ENCODE measurements at places on chromosomes 2 and 18.

- DNase-seq, result no peak
Observed at GRCh38 chr2:139175510-139175909, 395.3 kb upstream of the NXPH2 start.

DNA sequence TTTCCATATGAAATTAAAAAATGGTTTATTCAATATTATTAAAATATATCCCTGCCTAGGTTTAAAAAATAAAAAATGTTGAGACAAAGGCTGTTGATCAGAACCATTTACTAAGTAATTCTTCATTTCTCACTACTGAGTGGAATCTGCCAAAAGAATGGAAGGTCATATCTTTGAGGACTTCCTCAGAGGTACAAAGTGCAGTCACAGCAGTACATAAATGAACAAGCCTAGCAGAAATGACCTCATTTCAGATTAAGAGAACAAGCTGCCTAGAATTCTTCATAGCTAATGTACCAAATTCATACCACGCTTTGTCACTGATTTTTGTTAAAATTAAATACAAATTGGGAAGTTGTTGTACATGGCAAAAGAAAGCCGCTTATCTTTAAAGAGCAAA lies 318.9 kb upstream of the TFPI start:
- DNase-seq, result no peak

- no peak for DNase-seq
Observed at GRCh38 chr2:216761133-216761532, 65.8 kb upstream of the IGFBP5 start.

DNA sequence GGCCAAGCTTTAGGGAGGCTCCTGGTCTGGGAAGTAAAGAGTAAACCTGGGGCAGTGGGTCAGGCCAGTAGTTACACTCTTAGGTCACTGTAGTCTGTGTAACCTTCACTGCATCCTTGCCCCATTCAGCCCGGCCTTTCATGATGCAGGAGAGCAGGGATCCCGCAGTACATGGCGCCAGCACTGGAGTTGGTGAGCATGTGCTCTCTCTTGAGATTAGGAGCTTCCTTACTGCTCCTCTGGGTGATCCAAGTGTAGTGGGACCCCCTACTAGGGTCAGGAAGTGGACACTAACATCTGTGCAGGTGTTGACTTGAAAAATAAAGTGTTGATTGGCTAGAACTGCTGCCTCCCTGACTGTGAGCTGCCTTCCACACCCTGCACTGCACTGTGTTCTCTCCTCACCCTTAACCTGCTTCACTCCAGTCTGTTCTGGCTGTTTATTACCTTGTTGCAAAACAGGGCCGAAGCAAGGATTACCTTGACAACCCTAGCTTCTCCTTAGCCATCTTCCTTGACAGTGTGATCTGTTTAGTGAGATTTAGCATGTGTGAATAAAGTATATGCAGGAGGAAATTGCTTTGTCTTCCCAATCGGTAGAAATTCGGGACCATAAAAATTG lies 5.2 kb downstream of the RETREG2 start:
- no peak for DNase-seq

GRCh38 chr2:184551626-184552025 lies 46.7 kb upstream of the ZNF804A start:
- DNase-seq, result no peak

GRCh38 chr2:158725441-158725891 lies 69.7 kb upstream of the DAPL1 start:
- DNase-seq, result no peak

GRCh38 chr2:221554769-221555493 lies 17.2 kb downstream of the EPHA4 start:
- DNase-seq, result no peak

GRCh38 chr2:20062615-20063545 lies 11.5 kb upstream of the LAPTM4A start:
- no peak for DNase-seq

GRCh38 chr2:198452327-198452726 lies 647.9 kb downstream of the PLCL1 start:
- no peak for DNase-seq

DNA sequence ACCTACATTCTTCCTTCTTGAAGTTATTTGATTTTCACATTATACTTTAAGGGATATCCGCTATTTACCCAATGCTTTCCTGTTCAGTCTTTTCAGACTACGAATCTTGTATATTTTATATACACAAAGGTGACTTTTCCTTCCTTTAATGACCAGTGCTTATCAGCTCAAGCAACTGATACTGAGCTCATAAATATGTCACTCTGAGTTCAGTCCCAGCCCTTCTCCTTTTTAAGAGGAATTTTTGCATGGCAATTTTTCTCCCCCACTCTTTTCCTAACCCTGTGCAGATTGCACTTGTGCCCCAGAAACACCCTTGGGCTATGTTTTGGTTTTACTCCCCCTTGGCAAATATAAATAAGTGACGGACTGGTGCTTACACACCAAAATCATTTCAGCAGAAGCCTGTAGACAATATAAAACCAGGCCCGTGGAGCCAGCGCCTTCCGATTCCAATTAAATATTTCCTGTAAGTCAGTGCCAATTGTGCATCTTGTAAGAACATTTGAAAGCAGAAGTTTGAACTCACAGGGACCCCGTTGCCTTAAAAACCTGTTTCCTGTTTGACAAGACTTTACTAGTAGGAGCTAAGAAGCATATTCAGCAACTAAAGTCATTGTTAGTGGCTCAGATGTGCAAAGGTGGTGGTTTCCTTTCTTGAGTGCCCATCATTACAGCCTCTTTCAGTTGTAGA lies 66.3 kb upstream of the GATA6 start:
- DNase-seq, result no peak

- DNase-seq, result no peak
Observed at GRCh38 chr2:224971214-224971613, 71.1 kb downstream of the DOCK10 start.

DNA sequence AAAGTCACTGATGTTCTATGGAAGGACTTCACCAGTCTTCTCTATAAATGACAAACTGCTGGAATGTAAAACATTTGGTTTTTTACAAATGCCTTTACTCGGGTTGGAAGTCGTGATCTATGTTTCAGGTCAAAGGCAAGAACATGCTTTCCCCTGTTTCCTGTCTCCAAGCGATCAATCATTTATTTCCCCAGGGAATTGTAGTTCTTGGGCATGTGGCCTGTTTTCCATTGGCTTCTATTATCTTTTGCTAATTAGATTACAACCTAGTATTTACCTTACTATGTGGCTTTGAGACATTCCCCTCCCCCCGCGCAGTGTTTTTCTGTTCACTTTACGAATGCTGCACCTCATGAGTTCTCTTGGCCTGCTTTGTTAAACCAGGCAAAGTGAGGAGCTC lies 684.2 kb downstream of the EPHA4 start:
- DNase-seq, result no peak

GRCh38 chr2:215874418-215874817 lies 138.9 kb downstream of the MREG start:
- no peak for DNase-seq

DNA sequence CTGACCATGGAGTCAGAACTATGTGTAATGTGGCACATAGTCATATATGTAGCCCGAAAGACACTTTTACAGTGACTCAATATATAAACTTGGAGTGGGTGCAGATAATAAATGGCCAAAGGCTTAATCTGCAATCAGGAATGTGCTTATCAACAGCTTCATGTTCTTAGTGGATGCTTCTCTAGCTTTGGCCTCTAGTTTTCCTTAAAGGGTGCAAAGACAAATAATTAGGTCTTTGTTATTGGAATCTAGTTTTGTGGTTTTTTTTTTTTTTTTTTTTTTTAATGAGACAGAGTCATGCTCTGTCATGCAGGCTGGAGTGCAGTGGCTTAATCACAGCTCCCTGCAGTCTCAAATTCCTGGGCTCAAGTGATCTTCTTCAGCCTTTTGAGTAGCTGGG lies 625.6 kb downstream of the EPHA4 start:
- no peak for DNase-seq

DNA sequence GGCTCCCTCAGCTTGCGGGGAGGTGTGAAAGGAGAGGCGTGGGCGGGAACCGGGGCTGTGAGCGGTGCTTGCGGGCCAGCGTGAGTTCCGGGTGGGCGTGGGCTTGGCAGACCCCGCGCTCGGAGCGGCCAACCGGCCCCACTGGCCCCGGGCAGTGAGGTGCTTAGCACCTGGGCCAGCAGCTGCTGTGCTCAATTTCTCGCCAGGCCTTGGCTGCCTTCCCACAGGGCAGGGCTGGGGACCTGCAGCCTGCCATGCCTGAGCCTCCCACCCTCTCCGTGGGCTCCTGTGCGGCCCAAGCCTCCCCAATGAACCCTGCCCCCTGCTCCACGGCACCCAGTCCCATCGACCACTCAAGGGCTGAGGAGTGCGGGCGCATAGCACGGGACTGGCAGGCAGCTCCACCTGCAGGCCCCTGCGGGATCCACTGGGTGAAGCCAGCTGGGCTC lies 48.2 kb downstream of the RNF138 start:
- no peak for DNase-seq

GRCh38 chr2:197944416-197945096 lies 140.2 kb downstream of the PLCL1 start:
- no peak for DNase-seq

DNA sequence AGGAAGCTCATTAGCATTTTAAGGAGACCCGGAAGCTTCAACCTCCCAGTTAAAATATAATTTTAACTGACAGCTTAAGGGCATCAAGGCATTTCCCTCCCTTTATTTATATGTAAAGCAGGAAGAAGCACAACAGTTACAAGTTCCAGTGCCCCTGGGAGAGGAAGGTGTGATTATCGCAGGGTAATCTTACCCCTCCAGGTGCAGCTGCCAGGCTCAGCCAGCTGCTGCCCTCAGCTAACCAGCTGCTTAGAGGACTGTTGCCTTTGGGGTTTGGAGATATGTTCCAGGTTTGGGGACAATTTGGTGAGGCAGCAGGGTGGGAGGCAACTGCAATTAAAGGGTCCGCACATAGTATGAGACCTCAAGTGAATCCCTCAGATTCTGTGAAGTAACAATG lies 55.3 kb upstream of the SETBP1 start:
- no peak for DNase-seq

DNA sequence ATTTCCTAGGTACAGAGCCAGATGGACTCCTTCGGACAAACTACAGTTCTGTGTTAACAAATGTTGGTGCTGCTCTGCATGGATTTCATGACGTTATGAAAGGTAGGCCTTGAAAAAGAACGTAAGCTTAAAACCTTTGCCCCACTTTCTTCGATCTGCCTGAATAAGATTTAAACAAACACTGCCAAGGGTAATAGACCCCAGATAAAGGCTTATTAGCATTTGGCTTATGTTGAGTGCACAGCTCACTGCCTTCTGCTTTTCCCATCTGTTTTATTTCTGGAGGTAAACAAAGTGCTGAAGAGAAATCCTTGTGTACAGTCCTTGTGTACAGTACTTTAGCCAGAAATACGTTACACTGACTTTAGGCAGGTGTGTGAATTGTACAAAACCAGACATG lies 50.0 kb upstream of the STON1 start:
- no peak for DNase-seq

DNA sequence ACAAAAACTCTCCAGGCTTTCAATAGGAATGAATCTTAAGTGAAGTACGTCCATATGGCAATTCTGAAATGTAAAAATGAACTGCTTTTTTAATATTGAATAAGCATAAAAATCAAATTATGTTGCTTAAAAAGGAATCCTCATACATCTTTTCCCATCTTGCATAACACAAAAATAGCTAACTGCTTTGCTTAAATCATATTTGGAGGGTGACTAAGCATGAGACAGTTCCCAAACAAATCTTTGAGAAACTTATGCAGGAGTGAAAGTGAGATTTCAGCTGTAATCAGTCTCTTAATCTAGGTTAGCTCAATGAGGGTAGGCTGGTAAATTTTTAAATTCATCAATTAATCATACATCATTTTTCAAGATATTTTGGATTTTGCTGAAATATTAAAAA lies 111.5 kb downstream of the MBD5 start:
- no peak for DNase-seq
